ENCODE measurements at places on chromosomes 2 and 18.

GRCh38 chr2:29113027-29113686 is 2.1 kb upstream of the CLIP4 start:
- no peak for DNase-seq
- peak overlapping the region; percentile 99 for H3K27ac ChIP-seq
- no peaks in the 10 kb centered on the region for H3K36me3 ChIP-seq

DNA sequence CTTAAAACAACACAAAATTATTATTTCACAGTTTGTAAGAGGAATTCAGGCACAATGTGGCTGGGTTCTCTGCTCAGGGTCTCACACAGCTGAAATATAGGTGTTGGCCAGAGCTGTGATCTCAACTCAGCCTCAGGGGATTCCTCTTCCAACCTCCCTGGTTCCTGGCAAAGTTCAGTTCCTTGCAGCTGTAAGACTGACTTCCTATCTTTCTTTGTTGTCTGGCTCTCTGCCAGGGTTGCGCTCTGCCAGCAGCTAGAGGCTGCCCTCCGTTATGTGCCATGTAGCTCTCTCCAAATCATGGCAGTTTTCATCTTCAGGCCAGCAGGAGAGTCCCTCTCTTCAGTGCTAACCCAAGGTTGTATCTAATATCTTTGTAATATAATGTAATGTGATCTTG is 272.5 kb upstream of the KCNJ3 start:
- no peaks in the 10 kb centered on the region for H3K36me3 ChIP-seq
- H3K27ac ChIP-seq: no peak overlapping the region
- no peaks in the 10 kb centered on the region for H3K27me3 ChIP-seq
- no peak overlapping the region for H3K4me3 ChIP-seq
- no peaks in the 10 kb centered on the region for H3K4me1 ChIP-seq
- no peak for DNase-seq

DNA sequence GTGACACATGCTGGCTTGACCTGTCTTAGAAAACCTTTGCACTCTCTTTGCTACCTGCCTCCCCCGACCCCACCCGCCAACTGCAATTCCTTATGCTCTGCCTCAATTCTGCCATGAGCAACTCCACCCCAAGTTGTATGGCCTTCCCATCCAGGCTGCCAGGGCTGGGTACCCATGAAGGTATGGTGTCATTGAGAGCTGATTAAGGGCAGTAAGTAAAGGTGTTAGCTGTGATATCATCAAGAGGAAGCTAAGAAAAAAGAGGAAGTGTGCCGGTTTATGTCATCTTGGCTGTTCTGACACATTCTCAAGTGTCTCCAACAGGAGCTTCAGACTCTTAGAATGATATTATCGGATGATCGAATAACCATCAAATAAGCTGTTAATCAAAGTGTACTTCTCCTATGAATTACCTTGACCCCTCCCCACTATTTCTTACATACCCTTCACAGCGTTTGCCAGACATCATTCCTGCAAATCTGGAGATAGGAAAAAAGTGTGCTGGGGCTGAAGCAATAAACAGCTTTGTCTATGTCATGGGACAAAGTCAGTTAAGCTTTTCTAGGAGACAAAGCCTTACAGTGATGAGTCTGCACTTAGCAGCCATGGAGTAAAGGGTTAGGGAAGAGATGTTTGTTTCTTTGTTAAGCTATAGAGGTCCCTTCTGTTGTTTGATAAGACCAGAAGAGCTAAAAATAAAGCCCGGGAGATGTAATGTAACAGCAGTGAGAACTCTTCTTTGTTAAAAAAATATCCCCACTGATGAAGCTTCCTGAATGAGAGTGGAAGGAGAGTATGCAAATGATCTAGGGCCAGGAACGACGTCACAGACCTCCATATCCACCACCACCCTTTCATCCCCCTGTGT is 40.4 kb upstream of the SMAD2 start:
- DNase-seq: no peak
- no peaks in the 10 kb centered on the region for H3K36me3 ChIP-seq
- H3K4me3 ChIP-seq: no peak overlapping the region
- no peaks in the 10 kb centered on the region for H3K27me3 ChIP-seq
- no peak overlapping the region for H3K27ac ChIP-seq
- no peaks in the 10 kb centered on the region for H3K4me1 ChIP-seq

- peaks cover 2% of the 10 kb centered on the region for H3K4me1 ChIP-seq
- no peak overlapping the region for H3K27ac ChIP-seq
- no peak overlapping the region for H3K4me3 ChIP-seq
- H3K27me3 ChIP-seq: no peaks in the 10 kb centered on the region
- no peaks in the 10 kb centered on the region for H3K36me3 ChIP-seq
Measured at GRCh38 chr2:70529610-70530009, 24.0 kb downstream of the TGFA start.

- H3K36me3 ChIP-seq: no peaks in the 10 kb centered on the region
- no peak overlapping the region for H3K4me3 ChIP-seq
- DNase-seq: no peak
- no peaks in the 10 kb centered on the region for H3K4me1 ChIP-seq
- H3K27ac ChIP-seq: no peak overlapping the region
Measured at GRCh38 chr2:177106212-177106611, 106.4 kb upstream of the HNRNPA3 start.
